ENCODE measurements at places on chromosomes 2 and 18. TPM values are rescaled to one million over a fixed set of nuclear protein-coding genes. Genes with fewer than 3 reads are reported as not detected.
A peak's percentile ranks its signal among the peaks of the same experiment; 100 is the strongest.

The GULP1 gene
- total RNA-seq = 40.1 TPM

The LPIN2 gene
- total RNA-seq = 21.9 TPM

The SP5 gene
- not detected for total RNA-seq

DNA sequence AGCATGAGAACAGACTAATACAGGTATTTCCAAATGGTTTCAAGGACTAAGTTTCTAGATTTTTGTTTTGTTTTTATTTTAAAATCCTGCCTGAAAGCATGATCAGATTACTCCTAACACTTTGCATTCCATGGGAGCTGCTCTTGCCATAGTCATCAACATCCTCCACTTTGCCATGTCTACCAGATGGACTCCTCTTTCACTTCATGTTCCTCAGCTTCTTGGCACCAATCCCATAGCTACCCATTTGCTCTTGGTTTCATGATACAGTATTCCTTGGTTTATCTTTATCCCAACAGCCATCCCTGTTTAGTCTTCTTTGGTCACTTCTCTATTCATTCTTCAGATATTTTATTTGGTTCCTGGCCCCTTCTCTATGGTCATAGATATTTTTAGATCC lies 154.2 kb upstream of the CCDC195 start:
- peak; percentile 61 for DNase-seq

- DNase-seq = no peak
Observed at GRCh38 chr2:238378230-238379095, 48.3 kb upstream of the ASB1 start.

The CEP68 gene
- total RNA-seq = 5.6 TPM

DNA sequence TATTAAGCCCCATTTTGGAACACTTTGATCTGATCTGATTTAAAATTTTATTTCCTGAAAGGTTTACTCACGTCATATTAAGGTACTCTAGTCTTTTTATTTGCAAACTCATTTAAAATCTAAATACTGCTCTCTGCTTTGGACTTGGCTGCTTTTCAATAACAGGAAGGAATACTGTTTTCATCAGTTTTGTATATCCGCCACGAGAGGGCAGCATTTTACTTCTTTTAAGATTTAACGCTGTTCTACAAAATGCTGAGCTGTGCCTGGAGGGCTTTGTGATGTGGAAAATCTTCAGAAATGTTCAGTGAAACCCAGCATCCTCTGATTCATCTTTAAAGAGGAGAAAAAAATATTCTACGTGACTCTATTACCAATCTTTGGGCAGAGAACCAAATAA lies 37.5 kb upstream of the SLC38A11 start:
- DNase-seq = peak; percentile 89

GRCh38 chr2:12343141-12343540 lies 373.6 kb upstream of the TRIB2 start:
- no peak for DNase-seq

DNA sequence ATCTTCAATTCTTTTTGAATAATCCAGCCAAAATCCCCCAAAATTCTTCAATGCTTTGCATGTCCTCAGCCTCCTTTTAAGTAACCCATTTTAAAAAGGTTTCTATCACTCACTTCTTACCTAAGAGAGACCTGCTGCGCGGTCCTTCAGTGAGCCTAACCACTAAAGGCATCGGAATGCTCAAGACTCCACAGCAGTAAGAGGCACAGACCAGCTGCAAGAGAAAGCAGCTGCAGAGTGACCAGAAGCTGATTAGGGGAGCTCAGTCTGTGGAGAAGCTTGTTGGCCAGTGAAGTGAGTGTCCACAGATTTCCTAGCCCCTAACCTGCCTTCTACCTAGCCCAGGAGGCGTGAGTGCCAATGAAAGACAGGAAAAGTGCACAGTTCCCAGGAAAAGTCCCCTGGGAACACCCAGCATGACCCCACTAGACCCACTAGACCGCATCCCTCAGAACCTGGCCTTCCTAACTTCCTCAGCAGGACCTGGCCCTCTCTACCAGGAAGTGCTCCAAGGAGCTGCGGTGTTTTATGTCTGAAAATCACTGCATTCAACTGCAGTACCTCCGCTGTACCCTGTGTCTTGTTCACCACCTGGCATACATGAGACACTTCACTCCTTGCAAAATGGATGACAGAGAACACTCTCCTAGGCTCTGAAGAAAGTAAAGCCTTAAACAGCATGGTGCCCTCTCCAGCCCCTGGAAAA lies 10.1 kb downstream of the MBOAT2 start:
- DNase-seq = peak; percentile 64

DNA sequence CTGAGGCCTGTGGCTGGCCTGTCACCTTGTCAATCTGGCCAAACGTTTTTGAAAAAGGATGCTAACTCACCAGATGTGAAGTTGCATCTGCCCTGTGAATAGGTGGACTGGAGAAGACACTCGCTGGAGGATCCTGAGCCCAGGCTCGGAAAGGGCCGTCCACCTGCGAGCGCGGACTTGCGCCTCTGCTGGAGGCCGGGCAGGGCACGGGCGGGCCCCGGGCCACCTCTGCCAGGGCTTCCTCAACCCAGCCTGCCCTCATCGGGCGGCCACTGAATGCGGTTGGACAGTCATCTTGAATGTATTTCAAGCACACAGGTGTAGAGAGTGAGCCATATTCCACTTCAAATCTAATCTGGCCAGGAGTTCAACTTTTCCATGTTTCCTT lies 83.9 kb downstream of the FAM210A start:
- no peak for DNase-seq

The MAP3K19 gene
- total RNA-seq = not detected

GRCh38 chr2:27653397-27653796 lies 10.0 kb downstream of the SUPT7L start:
- peak; percentile 43 for DNase-seq

- no peak for DNase-seq
Observed at GRCh38 chr2:240821429-240821778, 1.4 kb upstream of the KIF1A start.

DNA sequence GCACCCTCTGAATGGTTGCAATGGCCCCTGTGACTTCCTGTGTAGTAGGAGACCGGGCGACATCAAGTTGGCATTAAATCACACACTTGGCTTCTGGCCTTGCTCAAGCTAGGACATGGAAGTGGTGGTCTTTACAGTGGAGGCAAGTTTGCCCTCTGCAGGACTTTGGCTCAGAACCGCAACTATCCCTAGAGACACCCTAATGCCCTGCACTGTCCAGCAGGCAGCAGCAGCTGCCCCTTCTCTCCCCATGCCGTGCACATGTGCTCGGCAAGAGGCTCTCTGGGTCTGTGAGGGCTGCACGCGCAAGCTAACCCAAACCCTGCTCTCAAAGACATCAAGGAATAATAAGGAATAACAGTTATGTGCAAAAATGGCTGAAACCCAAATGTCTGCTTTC lies 106.5 kb downstream of the COL6A3 start:
- no peak for DNase-seq

DNA sequence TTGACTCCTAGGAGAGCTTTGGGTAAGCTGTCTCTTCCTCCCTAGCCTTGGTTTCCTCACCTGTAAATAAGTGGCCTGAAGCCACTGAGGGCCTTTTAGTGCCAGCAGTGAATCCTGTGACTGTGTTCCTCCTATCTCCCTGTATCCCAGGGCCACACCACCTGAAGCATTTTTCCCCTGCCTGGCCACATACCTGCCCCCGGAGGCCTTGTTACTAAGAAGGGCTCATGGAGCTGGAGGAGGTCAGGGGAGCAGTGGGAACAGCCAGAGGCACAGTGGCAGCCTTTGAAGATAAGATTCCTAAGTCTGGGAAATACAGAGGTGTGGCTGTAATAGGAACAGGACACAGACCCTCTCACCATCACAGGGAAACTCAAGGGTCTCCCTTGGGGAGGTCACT lies 162.4 kb downstream of the SMAD7 start:
- no peak for DNase-seq

- DNase-seq = no peak
Observed at GRCh38 chr18:79916546-79917168, 34.8 kb downstream of the SLC66A2 start.

The SP140L gene
- 9.2 TPM for total RNA-seq

DNA sequence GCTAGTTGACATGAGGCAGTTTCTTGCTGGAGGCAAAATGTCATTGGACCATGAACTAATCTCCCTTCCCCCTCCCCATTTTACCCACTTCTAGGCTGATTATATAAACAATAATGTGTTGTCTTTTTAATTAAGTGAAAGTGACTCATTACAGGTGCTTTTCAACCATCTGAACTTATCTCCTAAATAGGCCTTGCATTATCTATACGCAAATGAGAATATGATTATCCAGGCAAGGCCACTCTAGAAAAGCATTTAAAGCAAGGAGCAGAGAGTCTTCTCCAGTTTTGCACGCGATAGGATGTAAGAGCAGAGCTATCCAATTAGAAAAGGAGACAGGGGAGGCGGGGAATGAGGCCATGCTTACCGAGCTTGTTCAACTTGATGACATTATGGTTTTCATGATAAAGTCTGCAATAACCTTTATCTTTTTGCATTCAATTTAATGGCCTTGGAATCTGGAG lies 286.1 kb upstream of the SIX3 start:
- no peak for DNase-seq

DNA sequence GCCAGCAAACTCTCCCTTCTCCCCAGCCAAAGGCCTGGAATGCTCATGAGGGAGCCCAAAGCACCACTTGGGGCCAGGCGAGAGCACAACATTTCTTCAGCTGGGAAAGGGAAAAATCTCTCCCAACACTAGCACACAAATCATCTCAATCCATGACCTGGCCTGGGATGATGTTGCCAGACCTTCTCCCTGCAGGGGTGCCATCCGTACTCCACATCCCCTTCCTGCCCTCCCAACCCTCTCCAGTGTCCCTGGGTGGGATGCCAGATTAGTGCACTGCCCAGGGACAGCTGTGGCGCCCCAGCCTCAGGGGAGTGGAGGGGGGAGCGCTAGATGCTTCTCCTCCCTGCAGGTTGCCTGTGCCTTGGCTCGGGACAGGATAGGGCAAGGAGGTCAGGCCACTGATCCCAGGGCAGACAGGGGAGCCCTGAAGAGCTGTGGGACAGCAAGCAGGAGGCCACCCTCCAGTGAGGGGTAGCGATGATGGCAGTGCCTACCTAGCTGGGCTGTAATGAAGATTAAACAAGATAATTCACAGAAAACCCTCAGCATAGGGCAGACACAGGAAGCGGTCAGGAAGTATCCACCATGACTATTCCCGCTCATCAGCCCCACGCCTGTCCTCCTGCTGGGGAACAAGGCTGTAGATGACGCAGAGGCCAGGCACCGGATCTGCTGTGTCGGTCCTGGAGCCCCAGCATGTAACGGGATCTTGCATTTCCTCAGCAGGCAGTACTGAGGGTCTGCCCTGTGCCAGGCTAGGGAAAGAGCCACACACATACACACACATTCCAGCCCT lies 31.1 kb downstream of the SERTAD2 start:
- DNase-seq = no peak

DNA sequence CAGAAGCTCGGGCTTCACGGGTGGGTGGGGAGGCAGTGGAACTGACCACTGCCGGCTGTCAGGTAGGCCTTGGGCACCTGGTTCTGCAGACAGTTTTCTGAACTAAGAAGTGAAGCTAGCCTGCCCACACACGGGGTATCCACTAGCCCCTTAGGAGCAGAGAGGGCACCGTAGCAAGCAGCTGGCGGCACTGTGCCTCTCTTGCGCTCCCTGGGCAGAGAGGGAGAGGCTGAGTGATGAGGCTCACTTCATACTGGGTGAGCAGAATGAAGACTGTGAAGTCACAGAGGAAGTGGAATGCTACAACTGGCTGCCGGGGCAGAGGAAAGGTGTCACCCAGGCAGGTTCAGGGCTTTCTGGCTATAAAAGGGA lies 753 bp downstream of the ITPRIPL1 start:
- no peak for DNase-seq
